ENCODE measurements at places on chromosomes 5 and 9.

DNA sequence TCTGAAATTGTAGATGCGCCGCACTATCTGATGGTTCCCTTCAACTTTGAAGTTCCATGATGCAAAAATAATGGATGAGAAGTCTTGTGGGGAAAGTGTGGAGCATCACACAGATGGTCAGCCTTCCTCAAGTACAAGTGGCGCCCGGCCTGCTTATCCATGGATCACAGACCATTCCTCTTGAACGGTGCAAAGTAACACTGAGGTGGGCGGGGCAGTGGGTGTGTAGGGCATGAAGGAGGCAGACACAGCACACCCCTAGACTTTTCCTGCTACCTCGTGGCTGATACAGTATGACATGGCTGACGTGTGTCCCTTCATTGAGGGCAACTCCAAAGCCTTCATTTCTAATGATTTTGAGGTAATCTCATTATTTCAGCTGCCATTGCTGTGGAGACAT lies 2.5 kb upstream of the GNG10 start:
- H3K27me3 ChIP-seq, result no peaks in the 10 kb centered on the region
- DNase-seq, result no peak
- H3K4me3 ChIP-seq, result no peak overlapping the region
- peaks cover 10% of the 10 kb centered on the region for H3K4me1 ChIP-seq

GRCh38 chr5:134603059-134603458 lies 29.6 kb downstream of the SAR1B start:
- H3K27ac ChIP-seq, result no peak overlapping the region
- H3K36me3 ChIP-seq, result peaks cover 16% of the 10 kb centered on the region
- H3K4me3 ChIP-seq, result no peak overlapping the region
- DNase-seq, result peak; percentile 22
- no peaks in the 10 kb centered on the region for H3K27me3 ChIP-seq

GRCh38 chr5:129118405-129118804 lies 23.9 kb downstream of the ISOC1 start:
- no peak for DNase-seq
- no peaks in the 10 kb centered on the region for H3K36me3 ChIP-seq
- no peak overlapping the region for H3K27ac ChIP-seq
- H3K4me1 ChIP-seq, result no peaks in the 10 kb centered on the region
- no peaks in the 10 kb centered on the region for H3K27me3 ChIP-seq
- no peak overlapping the region for H3K4me3 ChIP-seq

DNA sequence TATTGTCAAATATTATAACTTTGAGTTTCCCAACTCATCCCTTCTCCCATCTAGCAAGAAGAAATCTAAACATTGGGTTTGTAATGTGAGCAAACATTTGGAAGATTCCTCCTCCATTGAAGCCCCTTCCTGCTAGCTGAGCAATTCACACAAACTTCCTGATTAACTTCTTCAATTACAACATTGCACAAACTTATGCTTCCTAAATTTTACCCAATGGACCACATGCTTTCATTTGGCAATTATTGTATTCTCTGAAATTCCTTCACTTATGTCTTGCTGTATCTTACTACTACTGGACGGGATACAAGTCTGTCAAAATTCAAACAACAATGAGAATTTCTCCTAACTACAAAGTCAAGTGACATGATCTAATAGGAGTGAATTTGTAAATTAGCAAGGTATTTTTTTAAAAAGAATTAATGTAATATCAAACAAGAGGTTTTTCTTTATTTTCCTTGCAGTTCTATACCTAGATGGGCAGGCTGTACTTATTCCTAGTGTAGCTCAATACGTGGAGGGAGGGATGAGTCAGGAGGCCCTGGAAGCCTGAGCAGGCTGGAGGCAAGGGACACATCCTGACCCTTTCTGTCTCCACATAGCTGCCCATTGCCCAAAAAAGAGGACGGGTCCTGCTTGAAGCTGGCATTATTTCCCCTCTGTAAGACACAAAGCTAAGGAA lies 11.8 kb upstream of the IFNW1 start:
- H3K4me3 ChIP-seq, result no peak overlapping the region
- no peaks in the 10 kb centered on the region for H3K27me3 ChIP-seq
- H3K27ac ChIP-seq, result no peak overlapping the region
- no peaks in the 10 kb centered on the region for H3K36me3 ChIP-seq
- H3K4me1 ChIP-seq, result no peaks in the 10 kb centered on the region

DNA sequence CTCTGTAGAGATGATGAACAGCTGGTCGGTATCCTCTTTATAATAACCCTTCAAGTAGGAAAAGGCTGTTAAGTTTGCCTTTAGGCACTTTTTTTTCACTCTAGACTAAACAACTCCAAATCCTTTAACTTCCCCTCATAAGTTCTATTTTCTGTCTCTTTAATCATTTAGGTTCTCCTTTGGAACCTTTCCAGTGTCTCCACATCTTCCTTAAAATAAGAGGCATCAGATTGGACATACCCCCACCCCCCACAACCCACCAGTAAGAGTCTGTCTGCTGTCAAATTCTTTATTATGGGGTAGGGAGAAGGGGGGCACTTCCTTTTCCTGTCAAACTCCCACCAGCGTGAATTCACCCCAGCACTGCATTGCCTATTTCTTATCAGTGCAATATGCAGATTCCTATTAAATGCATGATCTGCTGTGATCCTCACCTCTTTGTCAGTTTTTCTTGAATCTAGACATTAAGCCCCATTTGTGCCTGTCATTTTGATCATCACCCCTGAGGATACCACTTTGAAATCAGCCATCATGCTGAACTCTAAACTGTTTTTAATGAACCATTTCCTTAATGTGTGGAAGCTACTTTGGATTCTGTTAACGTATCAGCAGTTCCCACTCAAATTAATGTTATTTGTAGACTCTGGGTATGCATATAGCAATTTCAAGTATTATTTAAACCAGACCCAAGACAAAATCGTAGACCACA lies 212.2 kb downstream of the PDZD2 start:
- H3K36me3 ChIP-seq, result no peaks in the 10 kb centered on the region
- H3K27ac ChIP-seq, result no peak overlapping the region
- peaks cover 19% of the 10 kb centered on the region for H3K27me3 ChIP-seq
- H3K4me1 ChIP-seq, result peaks cover 9% of the 10 kb centered on the region
- no peak overlapping the region for H3K4me3 ChIP-seq
- no peak for DNase-seq
